ENCODE measurements at places on chromosomes 7 and 10.

GRCh38 chr7:14351167-14351566 lies 361.7 kb upstream of the ETV1 start:
- DNase-seq: no peak

- no peak for DNase-seq
Measured at GRCh38 chr7:6350433-6351058, 78.1 kb upstream of the CYTH3 start.

GRCh38 chr7:77262316-77262715 lies 62.7 kb upstream of the FGL2 start:
- DNase-seq: peak; percentile 21

GRCh38 chr10:124745252-124745651 lies 1.1 kb upstream of the FAM53B start:
- no peak for DNase-seq

DNA sequence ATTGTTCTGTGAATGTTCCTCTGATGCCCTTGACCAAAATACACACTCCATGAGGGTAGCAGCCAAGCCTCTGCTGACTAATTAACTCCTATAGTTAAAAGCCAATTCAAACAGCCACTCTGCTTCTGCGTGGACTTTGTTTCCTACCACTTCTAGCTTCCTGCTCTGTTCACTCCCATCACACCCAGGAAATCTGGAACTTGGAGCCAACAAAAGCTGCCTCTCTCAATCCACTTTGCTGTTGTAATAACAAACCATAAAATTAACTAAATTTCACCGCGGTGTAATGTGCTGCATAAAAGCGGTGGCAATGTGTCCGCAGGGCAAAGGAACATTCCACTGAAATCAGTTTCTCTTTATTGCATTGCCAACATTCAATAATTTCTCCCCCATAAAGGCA lies 239.5 kb downstream of the PLXNA4 start:
- peak; percentile 18 for DNase-seq

DNA sequence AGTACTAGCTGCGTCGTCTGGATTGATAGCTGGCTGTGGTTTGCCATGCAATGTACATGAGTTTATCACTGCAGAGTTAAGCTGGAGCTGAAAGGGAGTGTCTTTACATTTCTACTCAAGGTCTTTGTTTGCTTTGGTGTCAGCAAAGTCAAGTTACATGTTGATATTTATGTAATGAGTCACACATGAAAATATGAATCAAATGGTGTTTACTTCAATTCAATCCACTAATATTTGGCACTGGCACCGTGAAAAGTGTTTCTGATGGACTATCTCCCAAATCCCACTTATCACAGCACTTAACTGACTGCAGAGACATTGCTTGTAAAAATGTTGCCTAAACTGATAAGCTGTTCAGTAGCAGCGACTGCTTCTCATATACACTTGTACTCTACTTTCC lies 395.9 kb downstream of the TFEC start:
- peak; percentile 12 for DNase-seq

GRCh38 chr7:158505683-158506082 lies 81.9 kb downstream of the PTPRN2 start:
- DNase-seq: no peak

DNA sequence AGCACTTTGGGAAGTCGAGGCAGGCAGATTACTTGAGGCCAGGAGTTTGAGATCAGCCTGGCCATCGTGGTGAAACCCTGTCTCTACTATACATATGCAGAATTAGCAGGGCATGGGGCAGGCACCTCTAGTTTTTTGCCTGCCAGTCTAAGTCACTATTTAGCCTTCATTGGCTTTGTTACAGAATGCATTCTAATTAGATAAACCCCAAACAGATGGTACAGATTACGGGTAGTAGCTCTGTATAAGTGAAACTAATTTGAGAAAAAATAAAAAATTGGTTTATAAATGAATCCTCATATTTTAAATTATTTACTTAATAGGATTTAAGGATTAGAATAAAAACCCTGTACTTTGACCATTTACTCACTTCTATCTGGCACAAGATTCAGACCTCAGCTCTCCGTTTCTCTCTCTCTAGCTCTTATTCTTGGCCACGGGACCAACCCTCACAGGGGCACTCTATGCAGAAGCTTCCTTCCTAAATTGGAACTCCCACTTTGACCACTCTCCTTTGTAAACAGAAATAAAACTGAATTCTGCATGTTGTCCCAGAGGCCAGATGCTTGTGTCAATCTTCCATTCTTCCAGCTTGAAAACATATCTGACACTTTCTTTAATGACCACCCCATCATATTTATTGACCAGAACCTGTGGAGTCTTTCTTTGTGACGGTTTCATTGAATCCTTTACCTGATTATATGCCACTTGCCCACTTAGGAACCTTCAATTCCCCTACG lies 26.8 kb downstream of the BET1 start:
- no peak for DNase-seq

- DNase-seq: no peak
Measured at GRCh38 chr10:12018438-12019282, 23.9 kb downstream of the UPF2 start.

GRCh38 chr7:114937446-114937845 lies 15.6 kb downstream of the MDFIC start:
- DNase-seq: no peak

GRCh38 chr7:107715531-107715930 lies 28.4 kb upstream of the CBLL1 start:
- no peak for DNase-seq

GRCh38 chr10:98097616-98098015 lies 36.8 kb upstream of the R3HCC1L start:
- peak; percentile 70 for DNase-seq

- DNase-seq: no peak
Measured at GRCh38 chr7:5595545-5596045, 172.0 kb upstream of the TNRC18 start.

GRCh38 chr10:129023082-129023481 lies 444.0 kb upstream of the MGMT start:
- DNase-seq: no peak

GRCh38 chr7:157077986-157078644 lies 60.6 kb upstream of the UBE3C start:
- DNase-seq: no peak

- no peak for DNase-seq
Measured at GRCh38 chr10:35172146-35172545, 45.5 kb downstream of the CREM start.

GRCh38 chr10:75623310-75624093 lies 192.1 kb downstream of the LRMDA start:
- no peak for DNase-seq

DNA sequence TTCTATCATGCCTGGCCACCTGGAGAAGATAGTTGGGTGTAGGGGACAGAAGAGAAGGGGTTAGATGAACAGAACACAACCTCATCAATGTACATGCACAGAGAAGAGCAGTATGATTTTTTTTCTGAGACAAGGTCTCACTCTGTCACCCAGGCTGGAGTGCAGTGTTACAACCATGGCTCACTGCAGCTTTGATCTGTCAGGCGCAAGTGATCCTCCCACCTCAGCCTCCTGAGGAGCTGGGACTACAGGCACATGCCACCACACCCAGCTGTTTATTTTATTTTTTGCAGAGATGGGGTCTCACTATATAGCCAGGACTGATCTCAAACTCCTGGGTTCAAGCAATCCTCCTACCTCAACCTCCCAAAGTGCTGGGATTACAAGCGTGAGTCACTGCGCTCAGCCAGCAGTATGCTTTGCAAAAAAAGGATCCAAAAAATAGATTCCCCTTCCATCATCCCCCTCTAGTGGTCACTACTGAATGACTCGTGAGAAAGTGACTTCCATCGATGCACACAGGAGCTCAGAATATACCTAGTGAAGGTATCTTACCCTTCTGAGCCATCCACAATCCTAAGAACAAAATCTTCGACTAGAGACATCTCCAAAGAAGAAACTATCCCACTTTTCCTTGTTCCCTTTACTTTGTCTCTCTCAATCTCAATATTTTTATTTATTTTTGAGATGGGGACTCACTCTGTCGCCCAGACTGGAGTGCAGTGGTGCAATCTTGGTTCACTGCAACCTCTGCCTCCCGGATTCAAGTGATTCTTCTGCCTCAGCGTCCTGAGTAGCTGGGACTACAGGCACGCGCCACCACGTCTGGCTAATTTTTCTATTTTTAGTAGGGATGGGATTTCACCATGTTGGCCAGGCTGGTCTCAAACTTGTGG lies 21.0 kb downstream of the ZCWPW1 start:
- peak; percentile 51 for DNase-seq

- DNase-seq: no peak
Measured at GRCh38 chr10:54009672-54010071, 791.4 kb downstream of the PCDH15 start.

- DNase-seq: no peak
Measured at GRCh38 chr7:132463922-132464321, 112.3 kb downstream of the PLXNA4 start.

GRCh38 chr10:11141571-11142091 lies 124.0 kb downstream of the CELF2 start:
- DNase-seq: no peak

DNA sequence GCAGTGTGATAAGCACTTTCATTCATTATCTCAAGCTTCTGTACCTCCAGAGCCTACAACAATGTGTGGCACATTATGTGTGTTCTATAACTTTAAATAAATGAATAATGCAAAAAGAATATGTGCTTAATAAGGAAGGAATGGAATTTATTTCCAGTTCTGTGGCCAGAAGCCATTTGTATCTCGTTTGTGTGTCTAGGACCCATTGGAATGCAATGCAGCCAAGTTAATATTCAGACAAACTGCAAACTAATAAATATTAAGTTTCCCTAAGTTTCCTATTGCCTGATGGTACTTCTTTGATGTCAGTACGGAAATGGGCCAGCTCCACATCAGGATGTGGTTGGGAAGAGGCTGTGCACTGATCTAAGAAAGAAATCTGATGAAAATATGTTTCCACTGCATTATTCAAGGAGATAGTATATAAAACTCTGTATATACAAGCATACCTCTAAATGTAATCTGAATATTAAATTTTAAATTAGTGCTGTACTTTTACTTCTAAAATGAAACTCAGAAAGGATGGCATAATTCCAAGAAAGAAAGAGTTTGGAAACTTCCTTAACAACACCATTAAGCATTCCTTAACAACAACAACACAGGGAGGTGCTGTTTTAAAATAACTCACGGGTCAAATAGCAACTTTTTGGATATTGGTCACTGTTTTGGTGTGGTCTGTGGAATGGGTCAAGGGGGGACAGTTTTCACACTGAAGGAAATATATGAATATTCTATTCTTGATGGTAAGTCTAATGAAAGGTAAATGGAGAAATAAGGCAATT lies 29.4 kb upstream of the ANKRD30A start:
- no peak for DNase-seq

DNA sequence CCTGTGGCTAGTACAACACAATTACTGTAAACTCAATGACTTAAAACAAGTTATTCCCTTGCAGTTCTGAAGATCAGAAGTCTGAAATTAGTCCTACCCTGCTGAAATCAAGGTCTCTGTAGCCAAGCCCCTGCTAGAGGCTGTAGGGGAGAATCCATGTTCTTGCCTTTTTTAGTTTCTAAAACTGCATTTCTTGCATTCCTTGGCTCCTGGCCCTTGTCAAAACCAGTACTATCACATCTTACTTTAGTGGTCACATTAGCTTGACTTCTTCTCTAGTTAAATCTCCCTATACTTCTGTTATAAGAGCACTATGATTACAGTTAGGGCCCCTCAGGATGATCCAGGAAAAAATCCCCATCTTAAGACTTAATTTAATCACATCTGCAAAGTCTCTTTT lies 567.0 kb downstream of the GFRA1 start:
- no peak for DNase-seq

DNA sequence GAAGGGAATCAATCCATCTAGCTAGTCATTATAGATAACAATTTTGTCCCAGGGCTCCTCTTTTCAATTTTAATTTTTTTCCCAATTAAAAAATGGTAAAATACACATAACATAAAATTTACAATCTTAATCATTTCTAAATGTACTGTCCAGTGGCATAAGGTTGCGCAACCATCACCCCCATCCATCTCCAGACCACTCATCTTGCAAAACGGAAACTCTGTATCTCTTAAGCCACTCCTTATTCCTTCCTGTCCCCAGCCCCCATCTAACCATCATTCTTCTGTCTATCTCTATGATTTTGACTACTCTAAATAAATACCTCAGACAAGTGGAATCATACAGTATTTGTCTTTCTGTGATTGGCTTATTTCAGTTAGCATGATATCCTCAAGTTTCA lies 46.1 kb upstream of the RAB18 start:
- DNase-seq: no peak

DNA sequence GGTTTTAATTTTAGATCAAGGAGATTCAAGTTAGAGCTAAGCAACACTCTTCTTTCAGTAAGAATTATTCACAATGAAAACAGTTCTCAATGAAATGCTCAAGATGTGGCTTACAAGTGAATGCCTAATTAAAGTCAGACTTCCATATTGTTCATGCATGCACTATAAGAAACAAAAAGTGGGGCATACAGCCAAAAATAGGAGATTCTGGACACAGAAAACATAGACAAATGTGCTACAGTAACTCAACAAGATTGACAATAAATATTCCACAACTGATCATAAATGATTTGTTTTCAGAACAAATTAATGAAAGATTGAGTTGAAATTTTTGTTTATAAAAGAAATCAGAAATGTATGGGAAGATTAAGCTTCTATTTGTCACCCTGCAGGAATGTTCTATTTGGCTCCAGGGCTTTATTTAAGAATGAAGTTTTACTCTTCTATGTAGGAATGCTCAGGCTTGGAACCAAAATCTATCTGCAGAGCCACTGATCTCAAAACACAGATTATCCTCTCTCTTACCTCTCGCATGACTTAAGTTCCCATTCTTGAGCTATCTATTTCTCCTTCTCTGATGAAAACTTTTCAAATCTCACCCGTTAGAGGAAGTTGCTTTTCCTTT lies 89.0 kb upstream of the PIP4K2A start:
- DNase-seq: no peak

GRCh38 chr7:13800694-13801448 lies 188.6 kb downstream of the ETV1 start:
- no peak for DNase-seq

DNA sequence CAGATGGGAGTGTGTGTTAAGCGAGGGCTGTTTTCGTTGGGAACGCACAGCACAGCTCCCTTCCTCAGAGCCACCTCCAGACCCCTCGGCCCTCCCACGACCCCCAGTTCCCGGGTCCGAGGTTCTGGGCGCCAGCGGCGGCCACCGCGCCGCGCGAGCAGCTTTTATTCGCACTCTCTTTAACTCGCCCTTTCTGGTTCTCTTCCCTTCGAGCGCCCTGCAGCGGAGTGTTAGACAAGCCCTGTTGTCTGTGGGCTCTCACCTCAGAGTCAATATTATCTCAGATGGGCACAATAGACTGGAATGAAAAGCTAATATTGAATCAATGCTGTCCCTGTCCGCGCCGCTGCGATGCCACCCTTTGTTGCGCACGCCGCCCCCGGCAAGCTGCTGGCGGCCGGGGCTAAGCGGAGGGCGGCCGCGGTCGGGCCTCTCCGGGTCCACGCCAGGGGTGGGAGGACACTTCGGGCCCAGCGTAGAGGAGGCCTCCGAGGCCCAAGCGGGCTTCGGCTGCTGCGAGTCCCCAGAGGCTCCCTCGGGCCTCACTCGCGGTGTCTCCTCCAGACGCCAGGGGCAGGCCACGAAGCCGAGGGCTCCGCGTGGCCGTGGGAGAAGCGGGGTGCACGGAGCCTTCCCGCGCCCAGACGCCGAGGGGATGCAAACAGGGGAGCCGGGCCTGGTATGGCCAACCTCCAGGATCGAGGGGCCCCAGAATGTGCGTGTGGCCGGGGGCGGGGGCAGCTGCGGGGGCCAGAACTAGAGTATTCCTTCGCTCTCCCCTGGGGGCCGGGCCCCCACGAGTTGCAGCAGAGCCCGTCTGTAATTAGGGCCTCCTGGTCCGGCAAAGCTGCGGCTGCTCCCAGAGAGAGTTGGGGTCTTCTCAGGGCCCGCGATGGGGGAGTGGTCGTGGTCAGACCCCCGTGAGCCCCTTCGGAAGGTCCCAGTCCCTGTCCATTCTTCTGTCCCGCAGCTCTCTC lies 7.9 kb upstream of the EMX2 start:
- DNase-seq: peak; percentile 3

- no peak for DNase-seq
Measured at GRCh38 chr10:72593963-72594362, 31.9 kb downstream of the MICU1 start.

All from NCI-H2029 (cell line).